T-helper 2 cell (primary cell): ENCODE measurements at places on chromosomes 5 and 9.

DNA sequence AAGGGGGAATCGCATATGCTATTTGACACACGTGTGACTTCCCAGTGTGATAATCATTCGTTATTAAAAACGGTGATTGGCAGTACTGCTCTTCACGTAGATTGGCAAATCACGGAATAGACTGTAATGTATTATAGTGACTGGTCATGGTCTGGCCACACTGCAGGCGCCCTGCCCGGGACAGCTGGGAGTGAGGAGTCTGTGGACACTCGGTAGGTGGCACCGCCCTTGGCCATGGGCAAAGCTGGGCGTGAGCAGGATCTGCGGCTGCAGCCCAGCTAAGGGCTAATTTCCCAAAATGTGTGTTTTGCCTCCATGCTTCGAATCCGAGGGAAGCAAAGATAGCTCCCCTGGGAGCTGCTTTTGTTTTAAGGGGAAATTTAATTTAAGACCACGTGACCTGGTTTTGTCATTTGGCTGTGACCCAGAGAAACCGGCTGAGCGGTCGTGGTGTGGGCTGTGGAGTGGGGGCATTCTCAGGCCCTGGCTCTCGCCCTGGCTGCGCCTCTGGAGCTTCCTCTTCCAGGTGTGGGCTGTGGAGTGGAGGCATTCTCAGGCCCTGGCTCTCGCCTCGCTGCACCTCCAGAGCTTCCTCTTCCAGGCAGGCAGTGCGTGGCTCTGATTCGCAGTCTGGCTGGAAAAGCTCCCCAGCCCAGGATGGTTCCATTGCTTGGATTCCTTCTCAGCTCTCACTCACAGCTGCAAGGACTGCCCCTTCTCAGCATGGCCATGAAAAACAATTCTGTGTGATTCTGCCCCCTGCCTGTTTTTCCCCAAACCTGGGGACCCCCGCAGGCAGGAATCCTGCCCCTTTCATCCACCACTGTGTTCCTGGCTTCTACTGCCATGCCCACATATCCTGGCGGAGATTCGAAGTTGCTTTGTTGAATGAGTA is 131.1 kb downstream of the OLFM1 start:
- no peak for DNase-seq

DNA sequence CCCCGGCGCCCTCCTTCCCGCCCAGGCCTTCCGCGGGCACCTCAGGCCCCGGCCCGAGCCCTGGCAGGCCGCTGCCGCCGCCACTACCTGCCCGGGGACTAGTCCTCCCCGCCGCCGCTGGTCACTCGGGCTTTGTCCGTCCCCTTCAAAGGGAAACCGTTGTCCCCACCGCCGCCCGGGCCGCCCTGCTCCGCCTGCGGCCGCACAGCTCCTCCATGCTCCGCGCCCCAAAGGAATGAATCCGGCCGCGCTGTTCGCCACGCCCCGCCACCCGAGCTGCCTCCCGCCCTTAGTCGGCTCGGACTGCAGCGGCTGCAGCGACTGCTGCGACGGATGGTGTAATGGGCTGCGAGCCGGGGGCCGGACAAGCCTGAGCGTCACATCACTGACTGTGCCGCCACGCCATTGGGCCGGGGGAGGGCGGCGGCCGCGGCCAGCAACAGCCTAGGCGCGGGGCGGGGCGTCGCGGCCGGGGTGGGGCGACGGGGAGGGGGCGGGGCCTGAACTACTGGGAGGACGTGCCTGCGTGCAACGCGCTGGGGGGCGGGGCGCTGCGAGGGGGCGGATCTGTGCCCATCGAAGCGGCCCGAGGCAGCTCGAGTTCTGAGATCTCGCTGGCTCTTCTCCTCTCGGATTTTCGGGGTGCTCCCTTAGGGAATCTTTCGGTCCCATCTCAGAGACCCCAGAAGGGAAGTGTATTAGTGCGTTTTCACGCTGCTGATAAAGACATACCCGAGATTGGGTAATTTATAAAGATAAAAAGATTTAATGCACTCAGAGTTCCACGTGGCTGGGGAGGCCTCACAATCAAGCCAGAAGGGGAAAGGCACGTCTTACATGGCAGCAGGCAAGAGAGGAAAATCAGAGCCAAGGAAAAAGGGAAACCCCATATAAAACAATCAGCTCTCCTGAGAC is at the start of gene FEM1C:
TSS of gene FEM1C (minus strand) at position 340 of the 915 bp plus-strand sequence. CDS start 1,282 bp downstream, outside the sequence.
- peak; percentile 96 for DNase-seq

DNA sequence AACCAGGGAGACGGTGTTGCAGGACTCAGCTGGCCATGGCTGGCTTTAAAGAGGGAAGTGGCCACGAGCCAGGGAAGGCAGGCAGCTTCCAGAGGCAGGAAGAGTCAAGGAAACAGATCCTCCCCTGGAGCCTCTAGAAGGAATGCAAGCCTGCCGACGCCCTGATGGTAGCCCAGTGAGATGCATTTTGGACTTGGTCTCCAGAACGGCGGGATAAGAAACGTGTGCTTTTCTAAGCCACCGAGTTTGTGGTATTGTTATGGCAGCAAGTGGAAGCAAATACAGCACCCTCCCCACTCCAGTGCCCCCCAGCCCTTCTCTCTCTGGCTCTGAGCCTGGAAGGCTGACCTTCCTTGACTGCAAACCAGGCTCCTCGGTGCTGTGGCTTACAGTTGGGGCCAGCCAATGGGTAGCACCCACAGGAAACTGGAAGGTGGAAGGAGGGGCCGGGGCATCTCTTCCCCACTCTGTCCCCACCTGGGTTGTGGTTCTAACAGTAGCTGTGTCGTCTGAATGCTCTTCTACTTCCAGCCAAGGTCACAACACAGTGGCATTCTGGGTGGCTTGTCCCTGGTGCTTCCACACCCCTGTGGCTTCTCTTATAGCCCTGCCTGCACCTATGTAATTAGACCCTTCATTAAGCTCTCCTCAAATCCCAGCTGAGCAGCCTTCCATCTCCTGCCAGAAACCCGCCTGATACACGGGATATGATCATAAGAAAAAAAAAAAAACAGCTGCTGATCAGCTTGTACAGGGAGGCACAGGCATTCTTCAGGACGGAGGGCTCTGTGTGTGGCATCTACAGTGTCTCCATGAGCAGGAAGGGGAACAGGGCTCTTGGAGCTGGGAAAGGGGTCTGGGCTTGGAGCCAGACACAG is 29.9 kb upstream of the UNC5A start:
- DNase-seq: no peak

DNA sequence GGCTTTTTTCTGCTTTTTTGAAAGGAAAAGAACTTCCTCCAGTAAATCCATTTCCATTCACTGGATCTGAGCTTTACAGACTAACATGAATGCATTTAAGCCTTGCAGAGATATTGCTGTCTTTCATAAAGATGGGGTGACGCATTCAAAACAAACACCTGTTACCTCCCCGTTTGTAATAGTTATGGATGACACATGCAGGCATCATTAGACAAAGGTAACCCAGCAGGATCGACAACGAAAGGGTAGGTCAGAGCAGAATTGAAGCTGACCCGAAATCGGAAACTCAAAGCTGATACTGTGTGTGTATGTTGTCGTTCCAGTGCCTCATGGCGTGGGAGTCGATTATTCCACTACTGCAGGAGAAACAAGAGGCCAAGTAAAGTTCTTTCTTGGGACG is 22.2 kb downstream of the SLC46A2 start:
- no peak for DNase-seq

GRCh38 chr9:77604316-77604715 is 43.8 kb downstream of the GNA14 start:
- DNase-seq: no peak

GRCh38 chr9:4152876-4153275 is 147.0 kb downstream of the GLIS3 start:
- no peak for DNase-seq

DNA sequence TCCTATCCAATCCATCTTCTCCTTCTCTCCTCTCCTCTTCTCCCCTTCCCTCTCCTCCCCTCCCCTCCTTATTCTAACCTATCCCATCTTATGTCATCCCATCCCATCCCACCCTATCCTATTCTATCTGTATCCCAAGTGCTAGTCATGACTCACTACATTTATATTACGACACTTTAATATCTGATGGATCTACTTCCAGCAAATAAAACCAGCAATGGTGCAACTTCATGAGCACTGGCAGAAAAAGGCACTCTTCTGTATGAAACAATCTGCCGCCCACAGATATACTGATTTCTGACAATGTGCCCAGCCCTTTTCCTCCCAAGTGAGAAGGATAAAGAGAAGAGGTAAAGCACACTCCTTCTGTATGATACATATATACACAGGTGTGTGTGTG is 86.6 kb upstream of the ANKH start:
- no peak for DNase-seq

GRCh38 chr5:56647099-56647850 is 168.1 kb upstream of the MAP3K1 start:
- DNase-seq: no peak

GRCh38 chr5:161042443-161042842 is 190.4 kb upstream of the ATP10B start:
- DNase-seq: no peak

GRCh38 chr9:122464633-122465567 is 12.8 kb downstream of the OR1J1 start:
- peak; percentile 36 for DNase-seq

DNA sequence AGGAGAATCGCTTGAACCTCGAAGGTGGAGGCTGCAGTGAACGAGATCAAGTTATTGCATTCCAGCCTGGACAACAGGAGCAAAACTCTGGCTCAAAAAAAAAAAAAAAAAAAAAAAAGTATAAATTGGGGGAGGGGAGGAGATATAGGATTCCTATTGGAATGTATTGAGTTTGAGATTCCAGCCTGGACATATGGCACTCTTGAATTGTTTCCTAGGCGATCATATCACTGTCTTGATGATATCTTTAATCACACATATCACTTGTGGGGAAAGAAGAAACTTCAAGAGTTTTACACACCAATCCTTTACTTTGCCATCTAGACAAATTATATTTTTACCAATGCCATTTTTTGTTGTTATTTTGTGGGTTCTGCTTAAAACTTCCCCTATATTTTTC is 42.4 kb downstream of the TMC1 start:
- DNase-seq: no peak

- DNase-seq: no peak
These were observed 48.9 kb downstream of the IL31RA start for GRCh38 chr5:55900068-55900467.

GRCh38 chr5:15326932-15327331 is 173.0 kb upstream of the FBXL7 start:
- DNase-seq: no peak

DNA sequence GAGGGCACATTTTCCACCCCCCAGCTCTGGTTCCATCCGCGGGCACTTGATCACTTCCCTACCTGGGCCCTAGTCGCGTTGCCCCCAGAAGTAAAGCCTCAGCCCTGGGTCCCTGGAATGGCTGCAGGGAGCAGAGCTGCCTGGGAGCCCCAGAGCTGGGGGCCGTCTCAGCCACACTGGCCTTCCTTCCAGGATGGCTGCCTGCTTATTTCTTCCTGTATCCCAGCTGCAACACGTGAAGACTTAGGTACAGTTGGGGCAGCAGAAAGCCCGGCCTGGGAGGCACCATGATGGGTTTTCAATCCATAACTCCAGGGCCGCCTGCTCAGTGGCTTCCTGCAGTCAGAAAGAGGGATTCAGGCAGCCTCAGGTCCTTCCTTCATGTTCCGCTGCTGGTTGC is 232.3 kb downstream of the IRX2 start:
- DNase-seq: no peak

GRCh38 chr9:85508616-85509015 is 233.1 kb downstream of the AGTPBP1 start:
- no peak for DNase-seq

GRCh38 chr5:1244976-1245375 is 19.8 kb downstream of the SLC6A18 start:
- DNase-seq: no peak

DNA sequence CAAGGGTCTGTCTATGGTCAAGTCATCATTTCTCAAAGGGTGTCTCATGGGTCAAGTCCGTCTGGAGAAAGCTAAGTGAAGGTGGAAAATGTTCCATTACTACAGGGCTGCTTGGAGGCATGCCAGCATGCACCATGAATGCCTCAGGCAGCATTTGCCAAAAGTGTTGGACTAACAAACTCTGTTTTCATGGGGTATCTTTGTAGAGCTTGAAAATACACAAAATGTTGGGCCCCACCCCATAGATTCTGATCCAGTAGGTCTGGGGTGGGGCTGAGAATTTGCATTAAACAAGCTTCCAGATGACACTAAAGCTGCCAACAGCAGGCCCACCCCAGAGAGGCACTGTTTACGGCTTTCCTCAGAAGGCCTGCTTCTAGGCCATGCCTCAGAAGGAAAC is 75.0 kb upstream of the FRRS1L start:
- DNase-seq: no peak

DNA sequence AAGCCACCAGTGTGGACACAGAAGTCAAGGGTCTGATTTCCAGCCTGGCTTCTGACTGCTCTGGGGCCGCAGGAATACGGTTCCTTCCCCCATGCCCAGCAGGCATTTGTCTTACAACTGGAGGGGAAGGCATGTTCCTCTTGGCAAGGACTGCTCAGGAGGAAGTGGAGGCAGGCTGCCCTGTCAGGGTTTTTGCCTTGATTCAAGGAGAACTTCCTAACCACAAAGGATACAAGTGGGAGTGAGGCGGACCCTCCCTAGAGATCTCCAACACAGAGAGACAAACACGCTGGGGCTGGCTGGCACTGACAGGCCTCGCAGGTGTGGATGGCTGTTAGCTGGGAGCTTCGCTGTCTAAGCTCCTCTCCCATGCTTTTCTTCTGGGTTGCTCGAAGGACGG is 19.1 kb downstream of the TGFBI start:
- DNase-seq: no peak

- no peak for DNase-seq
These were observed 152.8 kb upstream of the PRLR start for GRCh38 chr5:35383041-35383440.

GRCh38 chr5:19297934-19298333 is 690.1 kb downstream of the CDH18 start:
- no peak for DNase-seq

- no peak for DNase-seq
These were observed 167.6 kb downstream of the YIPF5 start for GRCh38 chr5:144002876-144003275.

GRCh38 chr9:80040457-80040856 is 468.7 kb downstream of the TLE4 start:
- DNase-seq: no peak

GRCh38 chr9:18359335-18359734 is 114.6 kb upstream of the ADAMTSL1 start:
- no peak for DNase-seq

GRCh38 chr5:68182534-68182933 is 33.0 kb upstream of the PIK3R1 start:
- DNase-seq: no peak

DNA sequence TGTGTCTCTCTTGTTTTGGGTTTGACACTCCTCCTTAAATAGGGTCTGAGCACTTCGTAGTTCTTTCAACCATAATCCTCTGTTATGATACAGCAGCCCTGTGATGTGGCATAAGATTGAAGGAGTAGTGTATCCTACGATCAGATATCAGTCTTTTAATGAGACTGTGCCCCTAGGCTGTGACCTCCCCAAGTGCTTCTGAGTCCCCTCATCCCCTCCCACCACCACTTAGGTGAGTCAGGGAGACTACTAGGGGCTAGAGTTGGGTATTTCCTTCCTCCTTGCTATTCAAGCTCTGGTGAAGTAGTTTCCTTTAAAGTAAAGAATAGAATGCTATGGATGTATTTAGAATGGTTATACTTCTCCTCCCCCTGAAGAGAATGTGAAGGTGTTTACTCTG is 637.2 kb upstream of the GRAMD2B start:
- no peak for DNase-seq
